B cell (primary cell): ENCODE measurements at places on chromosomes 4 and X. TPM values are rescaled to one million over a fixed set of nuclear protein-coding genes. Genes with fewer than 3 reads are reported as not detected.

GRCh38 chrX:39504850-39505259 is 592.9 kb downstream of the BCOR start:
- H3K27me3 ChIP-seq = no peaks in the 10 kb centered on the region
- no peaks in the 10 kb centered on the region for H3K36me3 ChIP-seq
- DNase-seq = no peak
- no peak overlapping the region for H3K27ac ChIP-seq
- no peak overlapping the region for H3K4me3 ChIP-seq

DNA sequence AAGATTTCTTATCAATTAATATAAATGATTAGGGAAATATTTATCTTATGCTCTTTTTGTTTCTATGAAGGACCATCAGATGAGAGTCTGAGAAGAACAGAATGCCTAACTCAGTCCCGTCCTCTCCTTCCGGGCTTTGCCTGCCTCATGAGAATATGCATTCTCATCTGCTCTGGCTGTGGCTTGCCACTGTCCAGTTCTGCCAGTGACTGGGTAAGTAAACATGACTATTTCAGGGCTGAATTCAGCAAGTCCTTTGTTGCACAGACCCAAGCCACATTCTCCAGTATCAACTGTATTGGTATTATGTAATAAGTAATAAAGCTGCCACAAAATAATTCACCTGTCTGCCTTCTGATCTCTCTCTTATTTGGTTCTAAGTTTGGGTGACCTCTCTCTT is 110.7 kb downstream of the WDFY3 start:
- no peak overlapping the region for H3K4me3 ChIP-seq
- DNase-seq = no peak
- no peaks in the 10 kb centered on the region for H3K36me3 ChIP-seq

DNA sequence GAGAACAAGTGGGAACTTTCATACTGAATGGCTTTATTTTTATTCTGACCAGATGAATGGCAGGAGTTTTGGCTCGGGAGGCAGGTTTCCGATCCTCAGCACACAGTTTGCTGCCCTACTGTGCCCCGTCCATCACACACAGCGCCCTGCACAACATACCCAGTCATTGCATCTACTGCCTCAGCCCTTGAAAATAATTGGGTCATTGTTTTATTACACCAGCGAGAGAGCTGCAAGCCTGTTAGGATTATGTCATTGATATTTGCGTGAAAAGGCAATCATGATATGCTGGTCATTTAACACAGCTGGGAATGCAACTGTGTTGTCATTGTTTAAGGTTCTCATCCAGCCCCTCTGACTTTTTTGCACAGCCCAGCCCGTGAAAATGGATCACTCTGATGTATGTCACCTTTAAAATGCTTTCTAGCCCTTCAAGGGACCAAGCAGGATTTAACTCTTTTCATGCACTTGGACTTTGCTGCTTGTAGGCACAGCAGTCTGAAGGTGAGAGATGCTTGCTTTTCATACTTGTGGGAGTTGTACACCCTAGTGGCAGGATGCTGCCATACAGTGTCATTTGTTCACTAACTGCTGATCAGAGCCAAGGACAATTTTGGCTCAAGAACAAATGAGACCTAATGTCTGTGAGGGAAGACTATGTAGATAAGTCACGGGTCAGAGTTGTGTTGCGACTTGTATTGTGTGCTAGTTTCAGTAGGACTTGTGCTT is 62.3 kb downstream of the RTL9 start:
- H3K27ac ChIP-seq = no peak overlapping the region
- no peaks in the 10 kb centered on the region for H3K27me3 ChIP-seq
- H3K36me3 ChIP-seq = no peaks in the 10 kb centered on the region
- DNase-seq = no peak
- H3K4me3 ChIP-seq = no peak overlapping the region
- no peaks in the 10 kb centered on the region for H3K4me1 ChIP-seq

DNA sequence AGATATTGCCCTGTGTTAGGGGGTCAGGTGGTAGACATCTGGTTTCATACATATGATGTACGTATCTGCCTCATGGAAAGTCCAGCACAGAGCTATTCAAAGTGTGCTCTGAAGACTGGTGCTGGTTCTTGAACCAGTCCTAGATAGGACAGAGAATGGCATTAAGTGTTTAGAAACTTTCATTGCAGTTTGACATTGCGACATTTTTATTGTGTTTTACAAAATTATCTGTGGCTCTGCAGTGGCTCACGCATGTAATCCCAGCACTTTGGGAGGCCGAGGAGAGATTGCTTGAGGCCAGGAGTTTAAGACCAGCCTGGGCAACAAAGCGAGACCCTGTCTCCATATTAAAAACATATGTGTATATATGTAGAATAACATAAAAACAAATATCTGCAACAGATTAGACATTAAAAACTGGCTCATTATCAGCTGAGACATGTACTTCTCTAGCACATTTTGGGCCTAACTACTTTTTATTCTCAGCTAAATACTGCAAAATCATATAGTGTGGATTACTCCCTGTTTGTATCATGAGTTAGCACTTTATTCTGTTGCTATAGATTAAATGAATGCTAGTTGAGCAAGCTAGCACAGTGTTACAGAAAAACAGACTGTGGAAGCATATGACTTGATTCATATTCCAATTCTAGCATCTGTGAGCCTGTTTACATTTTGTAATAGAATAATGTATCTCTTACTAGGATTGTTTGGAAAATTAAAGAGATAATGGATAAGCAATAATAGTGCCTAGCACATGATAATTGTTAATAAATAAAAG is 57.1 kb downstream of the USP9X start:
- H3K4me3 ChIP-seq = no peak overlapping the region
- H3K36me3 ChIP-seq = no peaks in the 10 kb centered on the region
- H3K4me1 ChIP-seq = no peaks in the 10 kb centered on the region
- H3K27ac ChIP-seq = no peak overlapping the region
- no peaks in the 10 kb centered on the region for H3K27me3 ChIP-seq
- no peak for DNase-seq

DNA sequence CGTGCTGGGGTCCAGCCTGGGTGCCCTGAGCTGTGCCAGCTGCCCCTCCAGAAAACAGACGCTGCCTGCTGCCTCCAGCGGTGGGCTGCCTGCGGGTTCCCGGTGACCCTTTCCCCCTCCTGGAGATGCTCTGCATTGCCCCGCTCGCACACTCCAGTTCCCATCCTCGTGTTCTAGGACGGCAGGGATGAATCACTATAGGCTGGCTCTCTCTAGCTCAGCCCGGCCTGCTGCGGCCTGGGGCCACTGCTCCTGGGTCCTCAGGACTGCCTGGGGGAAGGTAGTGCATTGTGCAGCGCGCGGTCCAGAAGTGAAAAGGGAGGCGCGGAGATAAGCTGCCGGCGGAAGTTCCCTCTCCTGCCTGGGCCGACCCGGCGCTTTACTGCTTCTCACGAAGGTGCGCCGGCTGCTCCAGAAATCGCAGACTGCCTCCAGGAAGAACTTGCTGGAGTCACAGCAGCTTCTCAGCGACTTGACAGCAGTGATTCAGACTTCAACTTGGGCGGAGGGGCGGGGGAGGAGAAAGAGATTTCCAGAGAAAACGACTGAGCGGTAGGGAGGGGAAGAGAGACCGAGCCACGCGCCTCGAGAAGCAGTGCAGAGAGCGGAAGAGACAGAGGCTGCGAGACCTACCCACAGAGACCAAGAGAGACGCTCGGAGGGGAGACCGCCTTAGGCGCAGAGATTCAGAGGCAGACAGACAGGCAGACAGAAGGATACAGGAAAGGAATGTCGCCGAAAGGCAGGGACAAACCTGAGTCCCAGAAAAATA is 6.7 kb upstream of the MSX1 start:
- no peaks in the 10 kb centered on the region for H3K36me3 ChIP-seq
- peak overlapping the region; percentile 50 for H3K4me3 ChIP-seq
- DNase-seq = peak; percentile 69
- peaks cover 44% of the 10 kb centered on the region for H3K4me1 ChIP-seq
- H3K27ac ChIP-seq = no peak overlapping the region

Gene QRFPR
- not detected in 2 replicates for polyA plus RNA-seq

Gene GPR119
- polyA plus RNA-seq = not detected in 2 replicates

Gene NRK
- polyA plus RNA-seq = not detected in 2 replicates

Gene SLC10A6
- polyA plus RNA-seq = 0.09 TPM in 1 of 2 replicates, not detected in the other
